ENCODE measurements at places on chromosomes 4 and X.

DNA sequence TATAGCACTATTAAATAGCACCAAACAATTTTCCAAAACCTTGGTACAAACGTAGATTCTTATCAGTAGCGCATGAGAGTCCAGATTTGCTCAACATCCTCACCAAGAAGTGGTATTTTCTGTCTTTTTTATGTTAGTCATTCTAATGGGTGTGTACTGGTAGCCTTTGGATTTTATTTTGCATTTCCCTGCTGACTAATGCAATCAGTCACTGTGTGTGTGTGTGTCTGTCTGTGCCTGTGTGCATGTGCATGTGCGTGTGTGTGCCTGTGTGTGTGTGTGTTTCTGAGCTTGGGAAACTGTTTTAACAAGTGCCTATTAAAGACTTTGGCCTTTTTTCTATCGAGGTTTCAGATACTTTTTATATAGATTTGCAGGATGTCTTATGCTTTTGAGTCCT is 82.2 kb upstream of the MAGEA10 start:
- no peak for DNase-seq

DNA sequence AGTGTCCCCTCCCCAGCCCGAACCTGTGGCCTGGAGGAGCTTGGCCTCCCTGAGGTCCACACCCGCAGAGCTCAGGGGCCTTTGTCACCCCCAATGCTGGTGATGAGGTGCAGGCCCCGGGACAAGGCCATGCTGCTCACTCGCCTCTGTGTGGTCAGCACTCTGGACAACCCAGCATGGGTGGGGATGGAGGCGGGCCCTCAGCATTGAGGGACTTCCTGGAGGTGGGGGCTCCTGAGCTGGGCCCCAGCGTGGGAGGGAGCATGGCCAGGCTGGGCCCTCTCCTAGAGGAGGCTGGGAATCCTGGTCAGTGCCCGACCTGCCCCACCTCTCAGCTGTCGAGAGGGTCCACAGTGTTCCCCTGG is 30.6 kb downstream of the TACC3 start:
- DNase-seq, result no peak

DNA sequence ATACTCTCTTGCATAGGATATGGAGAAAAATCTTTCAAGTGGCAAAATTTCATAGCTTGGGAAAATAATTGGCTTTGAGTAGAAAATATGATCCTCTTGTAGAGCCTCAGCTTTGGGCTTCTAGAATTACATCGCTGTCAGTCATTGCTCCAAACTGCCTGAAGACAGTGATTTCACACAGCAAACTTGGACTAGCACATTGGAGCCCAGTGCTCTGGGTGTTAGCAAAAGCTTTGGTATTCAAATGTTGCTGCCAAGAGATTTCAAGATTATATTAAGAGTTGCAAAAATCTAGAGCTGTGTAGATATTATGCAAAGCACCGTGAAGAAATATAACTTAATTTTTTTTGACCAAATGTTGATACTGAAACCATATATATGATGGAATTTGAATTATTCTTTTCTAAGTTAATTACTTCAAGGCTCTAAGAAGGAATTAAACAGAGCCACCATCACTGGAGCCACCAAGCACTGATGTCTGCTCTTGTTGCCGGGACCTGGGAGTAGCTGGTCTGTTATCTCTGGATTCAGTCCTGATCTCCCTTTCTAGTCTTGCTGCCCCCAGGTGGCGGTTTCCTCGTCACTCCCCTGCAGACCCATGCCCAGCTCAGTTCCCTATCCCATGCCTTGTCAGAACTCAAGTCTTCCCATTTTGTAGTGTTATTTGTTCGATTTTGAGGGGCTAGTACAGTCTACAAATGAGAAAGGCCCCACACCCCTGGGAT is 260.7 kb upstream of the SFRP2 start:
- DNase-seq, result no peak

DNA sequence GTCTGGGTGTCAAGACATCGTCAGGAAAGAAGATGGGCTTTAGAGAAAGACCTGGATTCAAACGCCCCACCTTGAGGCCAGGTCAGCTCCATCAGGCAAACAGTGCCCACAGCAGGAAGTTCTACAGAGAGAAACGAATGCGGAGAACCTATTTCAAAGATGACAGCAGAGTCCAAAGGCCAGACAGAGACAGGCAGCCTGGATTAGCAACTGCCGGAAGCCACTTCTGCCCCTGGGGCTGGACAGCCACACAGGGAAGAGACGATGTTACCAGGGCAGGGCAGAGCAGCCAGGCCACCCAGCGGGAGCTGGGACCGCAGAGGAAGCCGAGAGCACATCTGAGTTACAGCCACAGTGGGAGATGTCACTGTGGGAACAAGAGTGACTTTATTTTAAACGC is 1.2 kb downstream of the C4orf50 start:
- no peak for DNase-seq

- no peak for DNase-seq
Observed at GRCh38 chrX:112785344-112785743, 55.3 kb downstream of the AMOT start.

GRCh38 chrX:153460826-153461225 is 9.6 kb downstream of the HAUS7 start:
- DNase-seq, result peak; percentile 67

DNA sequence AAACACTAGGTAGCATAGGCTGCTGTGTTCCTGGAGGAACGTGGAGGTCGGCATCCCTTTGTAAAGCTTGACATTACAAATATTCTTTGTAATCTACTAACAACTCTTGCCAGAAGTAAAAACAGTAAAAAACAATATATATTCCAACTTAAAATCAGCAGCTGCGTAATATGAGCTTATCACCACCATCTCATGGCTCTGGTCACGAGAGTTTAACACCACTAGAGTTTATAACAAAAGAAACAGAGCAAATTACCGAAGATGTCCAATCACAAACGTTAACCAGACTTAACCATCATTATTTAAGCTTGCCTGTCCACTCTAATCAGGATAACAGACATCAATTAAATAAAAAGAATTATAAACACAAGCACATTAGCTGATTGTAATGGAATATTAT is 236.7 kb downstream of the PCDH7 start:
- no peak for DNase-seq

DNA sequence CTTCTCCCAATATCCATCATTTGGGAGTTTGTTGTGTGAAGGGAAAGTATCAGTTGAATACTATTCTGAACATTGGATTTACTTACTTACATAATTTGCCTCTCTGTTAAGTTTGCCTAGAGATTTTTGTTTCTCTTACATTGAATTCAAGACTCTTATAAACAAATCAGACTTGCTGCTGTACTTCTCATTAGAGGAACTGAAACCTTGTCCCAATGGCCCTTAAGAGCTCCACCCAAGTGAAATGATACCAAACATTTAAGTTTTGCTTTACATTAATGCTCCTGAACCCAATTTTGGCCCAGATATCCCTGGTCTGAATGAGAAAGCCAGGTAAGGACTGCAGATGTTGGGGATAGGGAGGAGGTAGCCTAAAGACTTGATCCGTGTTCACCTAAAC is 32.0 kb downstream of the HAND2 start:
- DNase-seq, result no peak

DNA sequence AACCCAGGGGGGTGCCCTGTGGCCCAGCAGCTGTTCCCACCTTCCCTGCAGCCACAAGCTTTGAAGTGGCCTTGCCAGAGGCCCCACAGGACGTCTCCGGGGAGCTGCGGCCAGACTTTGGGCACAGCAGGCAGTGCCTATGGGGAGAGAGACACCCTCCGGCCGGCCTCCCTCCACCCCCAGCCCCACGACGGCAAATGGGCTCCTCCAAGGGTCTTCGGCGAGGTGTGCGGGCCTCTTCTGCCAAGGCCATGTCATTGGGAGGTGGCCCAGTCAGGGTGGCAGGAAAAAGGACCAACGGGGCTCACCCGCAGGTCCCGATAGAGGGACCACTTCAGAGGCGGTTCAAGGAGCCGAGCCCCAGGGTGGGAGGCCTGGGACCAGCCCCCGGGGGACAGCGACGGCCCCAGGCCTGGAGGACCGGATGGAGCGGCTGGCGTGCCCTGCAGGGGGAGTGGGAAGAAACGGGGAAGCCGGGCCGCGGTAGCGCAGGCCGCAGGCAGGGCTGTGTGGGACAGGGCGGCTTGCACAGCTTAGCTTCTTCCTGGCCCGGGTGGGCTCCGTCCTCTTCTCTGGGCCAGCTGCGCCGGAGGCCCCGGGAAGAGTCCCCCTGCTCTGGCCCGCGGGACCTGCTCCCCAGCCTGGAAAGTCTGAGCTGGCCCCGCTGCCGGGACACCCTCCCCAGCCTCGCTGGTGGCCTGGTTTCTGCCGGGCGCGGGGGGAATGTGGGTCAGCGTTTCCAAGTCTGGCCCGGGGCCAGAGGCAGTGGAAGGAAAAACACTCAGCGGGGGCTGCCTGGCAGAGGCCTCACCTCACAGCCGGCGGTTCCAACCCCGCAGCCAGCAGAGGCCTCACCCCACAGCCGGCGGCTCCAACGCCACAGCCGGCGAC is 21.9 kb upstream of the SPON2 start:
- no peak for DNase-seq

- no peak for DNase-seq
Observed at GRCh38 chrX:107857837-107858236, 32.2 kb downstream of the MID2 start.

DNA sequence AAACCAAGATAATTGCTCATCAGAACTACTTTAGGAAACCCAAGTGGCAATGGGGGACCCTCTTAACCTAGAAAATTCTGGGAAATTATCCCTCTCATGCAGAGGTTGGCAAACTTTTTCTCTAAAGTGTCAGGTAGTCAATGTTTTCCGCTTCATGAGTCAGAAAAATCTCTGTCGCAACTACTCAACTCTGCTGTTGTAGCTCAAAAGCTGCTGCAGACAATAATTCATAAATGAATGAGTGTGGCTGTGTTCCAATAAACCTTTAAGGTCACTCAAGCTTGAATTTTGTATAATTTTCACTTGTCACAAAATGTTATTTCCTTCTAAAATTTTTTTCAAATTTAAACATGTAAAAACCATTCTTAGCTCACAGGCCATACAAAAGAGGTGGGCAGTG is 193.4 kb upstream of the MID1 start:
- no peak for DNase-seq

DNA sequence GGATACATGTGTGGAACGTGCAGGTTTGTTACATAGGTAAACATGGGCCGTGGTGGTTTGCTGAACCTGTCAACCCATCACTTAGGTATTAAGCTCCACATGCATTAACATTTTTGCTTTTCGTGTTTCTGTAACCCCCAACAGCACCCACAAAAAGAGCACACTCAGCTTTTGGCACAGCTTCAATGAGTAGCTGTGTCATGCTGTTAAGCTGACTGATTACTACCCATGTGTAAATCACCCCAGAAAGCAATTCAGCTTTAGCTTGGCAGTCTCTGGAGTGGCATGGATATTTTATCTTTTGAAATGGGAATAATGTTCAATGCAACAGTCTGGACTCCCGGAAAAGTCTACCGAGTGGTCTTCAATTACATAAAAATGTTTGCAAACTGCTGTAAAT is 734.3 kb downstream of the STIM2 start:
- DNase-seq, result no peak

DNA sequence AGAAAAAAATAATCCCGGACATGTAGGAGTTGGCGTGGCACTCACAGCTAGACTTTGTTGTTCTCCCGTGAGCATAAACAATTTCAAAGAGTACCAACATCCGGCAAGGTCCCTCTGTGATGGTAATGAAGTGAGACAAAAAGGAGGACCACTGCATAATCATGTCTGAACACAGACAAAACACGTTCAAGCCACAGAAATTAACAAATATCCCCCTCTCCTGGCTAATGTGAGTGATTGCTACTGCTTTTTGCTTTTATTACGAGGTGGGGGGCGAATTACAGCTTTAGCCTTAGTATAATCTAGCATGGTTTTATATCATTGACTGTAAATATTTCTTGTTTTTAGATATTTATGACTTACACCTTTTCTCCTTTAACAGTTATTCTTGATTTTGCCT is 118.5 kb downstream of the PLS3 start:
- no peak for DNase-seq

DNA sequence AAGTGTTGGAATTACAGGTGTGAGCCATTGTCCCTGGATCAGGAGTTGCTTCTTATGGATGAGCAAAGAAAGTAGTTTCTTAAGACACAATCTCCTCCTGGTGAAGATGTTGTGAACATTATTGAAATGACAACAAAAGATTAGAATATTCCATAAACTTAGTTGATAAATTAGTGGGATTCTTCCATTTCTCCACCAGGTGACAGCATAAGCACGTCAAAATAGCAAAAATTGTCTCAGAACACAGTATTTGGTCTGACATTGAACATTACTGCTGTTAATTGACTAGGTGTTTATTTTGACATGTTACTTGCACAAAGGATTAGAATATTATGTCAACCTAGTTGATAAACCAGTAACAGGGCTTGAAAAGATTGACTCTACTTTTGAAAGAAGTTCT is 21.6 kb downstream of the CLDN34 start:
- no peak for DNase-seq

GRCh38 chr4:36610628-36611027 is 329.2 kb downstream of the DTHD1 start:
- DNase-seq, result no peak

Data from activated T-cell treated with anti-CD3 and anti-CD28 coated beads, Interleukin-2, amount 50 U/mL, for 24 hours (primary cell).